Stromal cell of bone marrow (primary cell): ENCODE measurements at places on chromosomes 3 and 15.

- DNase-seq, result no peak
Measured at GRCh38 chr3:95781598-95781997, 1032.8 kb upstream of the EPHA6 start.

GRCh38 chr3:53464424-53464823 is 30.0 kb upstream of the CACNA1D start:
- no peak for DNase-seq

DNA sequence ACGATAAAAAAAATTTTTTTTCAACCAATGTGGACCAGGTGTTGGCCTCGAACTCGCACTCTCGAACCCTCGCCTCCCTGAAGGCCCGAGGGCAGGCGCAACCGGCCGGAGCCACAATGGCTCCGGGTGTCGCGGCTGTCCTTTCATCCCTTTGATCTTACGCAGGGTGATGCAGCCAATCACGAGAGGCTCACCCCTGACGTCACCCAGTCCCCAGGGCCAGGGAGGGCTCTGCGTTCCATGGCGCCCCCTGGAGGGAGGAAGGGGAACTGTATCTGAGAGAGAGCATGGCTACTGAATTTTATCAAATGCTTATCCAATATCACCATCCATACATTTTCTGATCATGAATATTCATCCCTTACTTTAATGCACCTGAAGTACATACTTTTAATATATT is 15.4 kb upstream of the GMNC start:
- DNase-seq, result no peak

DNA sequence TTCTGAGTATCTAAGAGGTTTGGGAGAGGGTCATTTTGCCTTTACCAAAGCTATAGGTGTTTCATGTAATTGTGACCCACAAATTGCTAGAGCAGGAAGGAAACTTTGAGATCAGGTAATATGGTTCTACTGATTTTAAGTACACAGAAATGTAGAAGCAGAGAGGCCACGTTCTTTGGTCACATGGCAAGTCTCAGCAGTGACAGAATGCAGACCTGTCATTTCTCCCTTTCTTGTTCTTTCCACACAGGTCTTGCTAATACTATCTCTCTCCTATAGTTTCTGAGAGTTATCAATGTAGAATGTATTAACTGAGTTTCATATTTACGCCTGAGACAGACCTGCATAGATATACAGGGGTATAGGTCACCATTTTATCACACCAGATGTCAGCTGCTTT is 10.9 kb upstream of the RTP1 start:
- no peak for DNase-seq

DNA sequence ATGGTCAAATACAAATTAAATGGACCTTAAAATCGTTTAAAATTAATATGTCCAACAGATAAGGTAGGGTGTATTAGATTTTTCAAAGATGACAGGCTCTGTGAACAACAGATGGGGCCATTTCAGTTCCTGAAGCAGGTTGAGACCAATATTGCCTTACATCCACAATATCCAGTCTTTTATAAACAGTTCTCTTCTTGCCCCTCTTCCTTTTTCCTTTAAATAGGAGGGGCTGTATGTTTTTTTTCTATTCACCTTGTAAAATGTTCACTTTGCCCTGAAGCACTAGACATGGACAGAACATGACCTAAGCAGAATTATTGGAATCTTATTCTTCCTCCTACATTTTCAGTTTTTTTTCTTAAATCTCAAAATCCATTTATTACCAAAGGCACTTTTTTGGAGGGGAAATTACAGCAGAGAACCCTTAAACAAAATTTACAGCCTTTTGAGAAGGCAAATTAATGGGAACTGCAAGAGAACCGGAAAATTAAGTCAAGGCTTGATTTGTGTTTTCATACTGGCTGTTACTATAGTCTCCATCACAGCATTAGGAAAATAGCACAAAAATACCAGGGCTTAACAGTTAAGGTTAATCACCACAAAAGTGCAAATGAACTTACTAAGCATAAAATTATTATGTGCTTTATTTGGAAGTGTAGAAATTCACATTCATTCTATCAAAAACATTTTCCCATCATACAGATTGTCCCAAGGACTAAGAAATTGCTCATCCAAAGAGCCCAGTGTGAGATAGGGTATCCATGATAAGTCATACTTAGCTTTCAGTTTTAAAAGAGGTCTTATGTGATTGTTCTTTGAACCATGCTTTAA is 55.8 kb downstream of the CMSS1 start:
- no peak for DNase-seq

- DNase-seq, result no peak
Measured at GRCh38 chr15:98231696-98232440, 271.4 kb downstream of the ARRDC4 start.

DNA sequence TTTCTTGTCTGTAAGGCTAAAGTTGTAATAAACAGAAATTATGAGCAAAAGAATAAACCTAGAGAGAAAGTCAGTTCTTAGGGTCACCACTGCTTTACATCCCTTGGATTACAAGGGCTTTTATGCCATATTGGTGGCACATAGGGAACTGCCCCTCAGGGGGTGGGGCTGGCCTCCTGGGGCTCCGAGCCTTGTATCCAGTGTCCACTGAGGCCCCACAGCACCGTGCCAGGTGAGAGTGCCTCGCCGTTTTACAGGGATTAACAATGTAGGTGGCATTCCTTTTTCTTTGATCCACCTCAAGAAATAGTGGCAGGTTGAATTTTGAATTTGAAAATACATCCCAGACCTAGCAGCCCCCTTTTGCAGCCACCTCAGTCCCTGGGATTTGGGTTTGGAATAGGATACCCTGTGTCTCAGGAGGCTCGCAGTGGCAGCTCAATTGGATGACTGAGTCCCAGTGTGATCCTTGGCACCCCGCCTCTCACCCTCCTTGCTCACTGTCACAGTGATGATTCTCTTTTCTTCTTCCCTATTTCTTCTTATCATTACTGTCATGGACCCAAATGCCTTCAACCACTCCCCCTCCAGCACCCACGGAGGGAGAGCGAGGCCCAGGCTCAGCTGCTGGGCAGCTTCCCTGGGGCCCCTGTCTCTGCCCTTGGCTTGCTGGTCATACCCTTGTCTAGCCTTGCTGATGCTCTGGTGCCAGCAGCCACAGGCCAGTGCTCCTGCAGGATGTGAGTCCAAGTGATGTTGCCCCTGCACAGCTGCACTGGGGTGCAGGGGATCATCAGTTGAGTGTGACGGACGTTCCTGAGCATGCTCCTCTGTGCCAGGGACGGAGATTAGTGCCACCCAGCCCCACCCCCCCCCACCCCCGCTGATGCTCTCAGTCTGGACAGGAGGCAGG is 137.9 kb downstream of the DNAJB8 start:
- no peak for DNase-seq

DNA sequence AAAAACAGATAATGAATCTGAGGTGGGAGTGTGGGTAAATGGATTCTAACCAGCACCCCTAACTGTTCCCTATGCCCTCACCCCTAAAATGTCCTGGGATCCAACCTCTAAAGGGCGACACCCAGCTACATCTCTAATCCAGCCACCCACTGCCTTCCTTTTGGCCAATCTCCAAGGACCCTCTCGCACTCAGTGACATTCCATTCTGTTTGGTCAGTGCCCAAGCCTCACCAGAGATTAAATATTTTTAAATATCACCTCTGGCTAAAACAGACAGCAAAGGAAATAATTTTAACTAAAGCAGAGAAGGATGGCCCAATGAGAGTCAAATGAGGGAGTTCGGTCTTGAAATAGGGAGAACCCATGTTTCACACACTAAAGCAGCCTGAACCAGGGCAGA is 19.9 kb upstream of the SCN10A start:
- DNase-seq, result no peak

DNA sequence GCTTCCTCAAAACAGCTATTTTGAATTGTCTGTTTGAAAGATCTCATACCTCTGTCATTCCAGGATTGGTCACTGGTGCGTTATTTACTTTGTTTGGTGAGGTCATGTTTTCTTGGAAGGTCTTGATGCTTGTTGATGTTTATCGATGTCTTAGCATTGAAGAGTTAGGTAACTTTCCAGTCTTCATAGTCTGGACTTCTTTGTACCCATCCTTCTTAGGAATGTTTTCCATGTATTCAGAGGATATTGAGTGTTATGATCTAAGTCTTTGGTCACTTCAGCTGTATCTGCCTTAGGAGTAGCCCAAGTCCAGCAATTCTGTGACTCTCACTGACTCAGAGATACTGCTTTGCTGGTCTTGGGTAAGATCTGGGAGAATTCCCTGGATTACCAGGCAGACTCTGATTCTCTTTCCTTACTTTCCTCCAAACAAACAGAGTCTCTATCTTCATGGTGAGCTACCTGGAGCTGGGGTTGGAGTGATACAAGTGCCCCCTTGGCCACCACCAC is 398.6 kb downstream of the ZIC4 start:
- DNase-seq, result peak; percentile 13

DNA sequence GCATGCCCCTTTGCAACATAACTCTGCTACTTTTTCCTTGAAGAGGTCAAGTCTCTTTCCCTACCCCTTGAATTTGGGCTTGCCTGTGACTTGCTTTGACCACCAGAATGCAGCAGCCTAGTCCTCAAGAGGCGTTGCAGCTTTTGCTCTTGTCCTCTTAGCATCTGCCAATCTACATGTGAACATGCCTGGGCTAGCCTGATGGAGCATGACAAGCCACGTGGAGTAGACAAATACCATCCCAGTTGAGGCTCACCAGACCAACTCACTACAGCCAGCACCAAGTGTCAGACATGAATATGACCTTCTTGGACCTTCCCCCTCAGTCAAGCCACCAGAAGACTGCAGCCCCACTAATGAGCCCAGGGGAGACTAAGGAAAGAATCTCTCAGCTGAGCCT is 32.9 kb downstream of the AMOTL2 start:
- no peak for DNase-seq

GRCh38 chr3:70982284-70982683 is 601.2 kb downstream of the FOXP1 start:
- DNase-seq, result peak; percentile 35

GRCh38 chr3:149572796-149573414 is 84.9 kb downstream of the WWTR1 start:
- peak; percentile 77 for DNase-seq

GRCh38 chr15:44541282-44541958 is 4.5 kb downstream of the EIF3J start:
- DNase-seq, result no peak

DNA sequence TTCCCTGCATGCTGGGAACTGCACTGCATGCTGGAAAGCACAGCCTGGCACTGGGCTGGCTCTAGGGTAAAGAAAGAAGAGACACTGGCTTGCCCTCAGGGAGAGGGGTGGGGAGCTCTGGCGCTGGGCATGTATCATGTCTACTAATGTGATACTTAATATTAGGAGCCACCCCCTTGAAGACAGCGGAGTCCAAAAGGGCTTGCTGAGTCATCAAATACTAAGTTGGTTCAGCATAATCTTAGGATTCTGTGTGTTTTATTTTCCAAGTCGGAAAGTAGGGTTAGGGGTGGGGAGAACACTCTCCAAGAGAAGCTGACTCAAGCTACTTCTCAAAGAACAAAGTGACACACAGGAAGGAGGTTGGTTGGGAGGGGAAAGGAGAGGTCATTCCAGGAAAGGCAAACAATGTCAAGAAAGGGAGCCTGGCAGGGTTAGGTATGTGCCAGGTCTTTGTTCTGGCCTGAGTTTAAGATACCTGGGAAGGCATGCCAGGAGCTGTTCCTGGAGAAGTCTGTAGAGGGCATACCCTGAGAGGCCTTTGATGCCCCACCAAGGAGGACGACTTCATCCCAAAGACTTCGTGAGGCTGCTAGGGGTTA is 237.8 kb upstream of the NR2E3 start:
- DNase-seq, result no peak

DNA sequence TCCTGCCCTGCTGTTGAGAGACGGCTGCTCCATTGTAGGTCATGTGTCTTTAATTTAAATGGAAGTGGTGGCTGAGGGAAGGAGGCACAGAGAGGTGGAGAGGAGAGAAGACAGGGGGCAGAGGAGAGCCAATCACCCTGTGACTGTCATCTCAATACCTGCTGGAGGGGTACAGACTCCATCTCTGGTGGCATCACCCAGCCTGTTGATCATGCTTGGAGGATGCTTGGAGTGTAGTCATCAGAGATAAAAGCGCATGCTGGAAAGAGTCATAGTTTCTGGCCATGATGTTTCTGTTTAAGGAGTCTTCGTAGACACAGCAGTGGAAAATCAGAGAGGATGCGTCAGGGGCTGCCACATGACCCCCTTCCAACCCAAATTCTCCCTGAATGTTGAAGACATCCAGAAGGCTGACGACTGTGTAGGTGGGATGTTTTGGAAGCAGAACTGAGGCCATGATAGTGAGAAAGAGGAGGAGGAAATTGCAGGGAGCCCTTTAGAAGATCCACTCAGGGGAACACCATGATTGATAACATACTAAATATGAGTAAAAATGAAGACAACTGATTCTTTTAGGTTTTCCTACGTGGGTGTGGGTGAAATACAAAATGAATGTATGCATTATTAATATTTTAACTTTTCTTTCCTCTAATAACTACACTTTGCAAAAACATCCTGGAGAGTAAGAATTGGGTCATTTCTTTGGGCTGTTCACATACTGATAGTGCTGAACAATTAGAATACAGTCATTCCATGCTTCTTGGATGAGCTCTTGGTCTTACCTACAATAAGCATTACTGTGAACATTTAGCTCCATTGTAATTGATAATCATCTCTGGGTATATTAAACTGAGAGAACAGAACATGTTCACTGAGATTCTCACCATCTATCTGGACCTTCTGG is 210.6 kb upstream of the ATP10A start:
- no peak for DNase-seq

GRCh38 chr15:67172172-67172571 is 82.3 kb downstream of the AAGAB start:
- DNase-seq, result no peak

- no peak for DNase-seq
Measured at GRCh38 chr3:21152555-21152954, 598.5 kb downstream of the ZNF385D start.
